Left ventricle myocardium superior (tissue), 1 donor: ENCODE measurements at places on chromosomes 2 and 18. TPM values are rescaled to one million over a fixed set of nuclear protein-coding genes. Genes with fewer than 3 reads are reported as not detected.

- DNase-seq = peak; percentile 96
Observed at GRCh38 chr2:86028766-86029381, 76.8 kb downstream of the POLR1A start.

GRCh38 chr2:186255823-186256222, 230.2 kb upstream of the ZC3H15 start:
- DNase-seq = no peak

DNA sequence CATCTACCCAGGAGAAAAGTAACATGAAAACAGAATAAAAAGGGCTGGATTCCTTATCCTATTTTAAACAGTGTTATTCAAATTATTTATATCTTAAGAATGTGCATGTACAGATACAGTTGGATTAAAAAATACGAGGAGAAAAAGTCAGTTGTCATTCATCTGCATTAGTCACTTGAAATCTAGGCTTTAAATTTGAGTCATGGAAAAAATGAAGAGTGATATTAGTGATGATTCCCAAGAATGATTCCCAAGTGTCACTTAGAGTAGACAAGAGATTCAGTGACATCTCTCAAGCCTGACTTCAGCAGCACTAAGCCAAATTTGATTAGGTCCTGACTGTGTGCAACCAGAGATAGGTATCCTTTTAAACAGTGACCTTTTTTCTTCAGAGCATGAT, 394.2 kb downstream of the IRS1 start:
- no peak for DNase-seq

- no peak for DNase-seq
Observed at GRCh38 chr18:23853448-23854195, 160.9 kb upstream of the TTC39C start.

DNA sequence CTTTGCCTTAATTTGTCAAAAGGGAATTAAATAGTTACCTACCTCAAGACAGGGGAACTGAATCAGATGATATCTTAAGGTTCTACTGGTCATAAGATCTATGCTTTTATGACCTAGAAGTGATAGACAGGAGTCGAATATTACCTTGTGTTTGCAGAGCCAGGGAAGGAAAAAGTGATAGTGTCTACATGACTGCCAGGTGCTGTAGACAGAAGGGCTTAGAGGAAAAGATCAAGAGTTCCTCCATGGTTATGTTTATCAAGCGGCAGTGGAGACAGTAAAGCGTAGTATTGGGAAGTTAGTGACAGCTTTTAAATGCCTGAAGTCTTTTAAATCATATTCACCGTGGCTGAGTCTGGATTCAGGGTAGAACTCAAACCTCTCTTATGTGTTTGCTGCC, 11.9 kb downstream of the CRIM1 start:
- no peak for DNase-seq

DNA sequence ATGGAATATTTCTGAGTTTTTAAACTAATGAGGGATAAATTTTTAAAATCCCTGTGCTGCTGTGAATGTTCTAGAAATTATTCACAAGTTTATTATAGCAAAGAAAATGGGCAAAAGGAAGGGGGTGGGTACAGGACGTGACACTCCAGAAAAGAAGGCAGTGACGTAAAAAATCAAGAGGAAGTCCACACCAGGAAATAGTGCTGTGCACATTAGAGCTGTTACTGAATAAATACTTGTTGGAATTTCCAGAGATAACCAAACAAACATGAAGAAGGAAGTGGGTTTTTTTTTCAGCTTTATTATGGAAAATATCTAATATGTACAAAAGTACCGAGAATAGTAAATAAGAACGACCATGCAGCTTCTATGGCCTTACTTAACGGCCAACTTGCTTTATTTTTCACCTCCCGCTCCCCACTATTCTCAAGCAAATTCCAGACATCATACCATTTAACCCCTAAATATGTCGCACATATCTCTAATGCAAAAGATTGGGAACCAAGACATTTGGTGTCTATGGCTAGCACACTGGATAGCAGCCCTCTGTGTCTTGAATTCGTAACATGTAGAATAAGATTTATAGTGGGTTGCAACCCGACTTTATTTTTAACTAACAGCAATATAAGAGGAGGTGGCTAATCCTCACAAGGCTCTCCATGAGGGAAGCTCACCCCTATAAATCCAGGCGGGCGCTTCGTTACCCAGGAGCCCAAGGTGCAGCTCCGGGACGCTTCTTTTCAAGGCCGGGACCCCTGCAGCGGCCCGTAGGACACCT, 580 bp upstream of the NDUFV2 start:
- no peak for DNase-seq

DNA sequence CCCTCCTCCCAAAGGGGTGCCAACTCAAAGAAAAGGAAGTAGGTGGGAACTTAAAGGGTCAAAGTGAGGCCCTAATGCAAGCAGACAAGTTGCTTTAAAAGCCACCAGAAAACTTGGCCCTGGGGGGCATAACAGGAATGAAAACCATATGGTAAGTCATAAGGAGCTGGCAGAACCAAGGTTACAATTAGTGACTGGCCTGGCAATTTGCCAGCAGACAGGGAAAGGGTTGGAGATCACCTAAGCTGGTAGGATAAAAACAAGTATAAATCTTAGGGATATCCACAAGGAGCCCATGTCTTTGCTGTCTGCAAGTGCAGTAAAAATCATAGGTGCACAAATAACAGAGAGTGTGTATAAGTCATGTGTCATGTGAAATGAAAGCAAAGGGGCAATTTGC, 256.7 kb upstream of the LRRTM4 start:
- DNase-seq = no peak

- DNase-seq = no peak
Observed at GRCh38 chr18:46298511-46298910, 194.3 kb downstream of the HAUS1 start.

GRCh38 chr18:35733408-35733807, 151.9 kb downstream of the GALNT1 start:
- no peak for DNase-seq

DNA sequence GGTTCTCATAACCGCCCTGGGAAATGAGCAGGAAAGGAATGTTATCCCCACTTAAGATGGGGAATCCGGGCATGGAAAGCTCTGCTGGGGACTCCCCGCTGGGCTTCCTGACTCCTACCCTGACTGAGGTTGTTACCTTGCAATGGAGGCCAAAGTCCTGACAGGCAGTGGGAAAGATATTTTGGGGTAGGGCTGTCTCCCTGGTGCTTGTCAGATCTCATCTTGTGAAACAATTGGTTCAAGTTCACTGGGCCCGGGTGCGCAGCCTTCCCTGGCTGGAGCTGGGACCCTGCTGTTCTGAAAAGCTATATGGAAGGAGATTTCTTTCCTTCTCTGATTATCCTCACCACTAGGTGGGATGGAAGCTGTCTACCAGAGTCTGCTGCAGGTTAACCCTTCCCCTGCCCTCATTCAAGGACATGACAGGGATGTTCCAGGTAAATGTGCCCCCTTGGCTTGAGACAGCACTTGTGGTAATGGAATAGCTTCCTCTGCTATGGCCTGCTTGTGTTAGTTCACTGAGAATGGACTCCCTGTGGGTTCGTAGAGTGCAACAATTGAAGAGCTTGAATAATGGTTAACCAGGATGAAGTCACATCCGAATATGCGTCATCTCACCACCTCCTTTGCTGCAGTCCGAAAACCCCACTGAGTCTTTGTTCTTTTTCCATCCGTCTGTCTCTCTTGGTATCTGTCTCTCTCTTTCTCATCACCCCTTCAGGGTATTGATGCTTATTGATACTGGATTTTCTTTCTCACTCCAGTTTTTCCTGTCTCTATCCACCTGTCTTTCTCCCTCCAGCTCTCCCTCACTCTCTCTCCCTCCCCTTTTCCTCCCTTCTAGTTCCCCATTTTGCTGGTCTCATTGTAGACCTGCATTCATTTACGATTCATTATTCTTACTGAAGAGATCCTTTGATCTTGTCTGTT, 67.8 kb upstream of the EPAS1 start:
- DNase-seq = no peak

GRCh38 chr18:11108947-11109346, 40.4 kb downstream of the PIEZO2 start:
- no peak for DNase-seq

The LAMA1 gene
- total RNA-seq = 0.17 TPM
